ENCODE measurements at places on chromosomes 4 and X.

DNA sequence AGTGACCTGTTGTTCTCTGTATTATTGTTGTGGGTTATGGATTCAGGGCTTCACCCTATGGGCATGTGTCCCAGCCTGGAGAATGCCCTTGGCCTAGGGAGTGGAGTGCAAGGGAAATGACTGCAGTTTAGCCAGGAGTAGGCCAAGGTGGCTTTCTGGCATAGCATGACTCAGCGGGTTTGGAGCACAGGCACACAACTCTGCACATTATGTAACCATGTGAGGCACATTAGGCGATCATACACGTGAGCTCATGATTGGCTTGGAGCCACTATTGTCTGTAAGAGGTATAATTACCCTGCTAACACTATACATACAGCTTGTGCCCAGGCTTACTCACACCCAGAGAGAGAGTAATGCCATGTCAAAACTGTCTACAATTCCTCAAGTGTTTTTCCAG is 35.1 kb upstream of the TACR3 start:
- no peak for DNase-seq

DNA sequence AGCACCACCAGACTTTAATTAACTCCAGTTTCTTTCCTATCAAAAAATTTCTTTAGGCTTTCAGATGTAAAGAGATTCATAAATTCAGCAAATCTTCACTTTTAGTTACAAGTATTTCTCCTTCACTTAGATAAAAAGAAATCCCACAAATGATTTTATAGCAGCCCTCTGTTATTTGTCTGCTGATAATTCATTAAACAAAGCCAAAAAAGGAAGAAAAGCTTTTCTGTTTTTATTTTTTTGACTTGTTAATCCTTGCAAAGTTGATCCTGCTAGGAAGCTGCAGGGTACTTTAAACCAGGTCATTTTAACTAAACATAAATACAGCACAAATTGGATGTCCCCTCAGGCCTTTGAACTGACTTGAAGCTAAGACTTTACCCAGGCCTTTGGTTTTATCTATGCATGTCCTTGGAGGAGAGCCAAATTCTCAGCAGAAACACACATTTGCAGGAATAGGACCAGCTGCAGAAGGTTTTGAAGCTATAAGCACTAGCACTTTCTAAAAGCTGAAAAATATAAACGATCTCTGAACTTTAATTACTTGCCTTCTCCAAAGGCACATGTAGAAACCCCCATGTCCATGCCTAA is 57.5 kb downstream of the PCDH18 start:
- DNase-seq: no peak

DNA sequence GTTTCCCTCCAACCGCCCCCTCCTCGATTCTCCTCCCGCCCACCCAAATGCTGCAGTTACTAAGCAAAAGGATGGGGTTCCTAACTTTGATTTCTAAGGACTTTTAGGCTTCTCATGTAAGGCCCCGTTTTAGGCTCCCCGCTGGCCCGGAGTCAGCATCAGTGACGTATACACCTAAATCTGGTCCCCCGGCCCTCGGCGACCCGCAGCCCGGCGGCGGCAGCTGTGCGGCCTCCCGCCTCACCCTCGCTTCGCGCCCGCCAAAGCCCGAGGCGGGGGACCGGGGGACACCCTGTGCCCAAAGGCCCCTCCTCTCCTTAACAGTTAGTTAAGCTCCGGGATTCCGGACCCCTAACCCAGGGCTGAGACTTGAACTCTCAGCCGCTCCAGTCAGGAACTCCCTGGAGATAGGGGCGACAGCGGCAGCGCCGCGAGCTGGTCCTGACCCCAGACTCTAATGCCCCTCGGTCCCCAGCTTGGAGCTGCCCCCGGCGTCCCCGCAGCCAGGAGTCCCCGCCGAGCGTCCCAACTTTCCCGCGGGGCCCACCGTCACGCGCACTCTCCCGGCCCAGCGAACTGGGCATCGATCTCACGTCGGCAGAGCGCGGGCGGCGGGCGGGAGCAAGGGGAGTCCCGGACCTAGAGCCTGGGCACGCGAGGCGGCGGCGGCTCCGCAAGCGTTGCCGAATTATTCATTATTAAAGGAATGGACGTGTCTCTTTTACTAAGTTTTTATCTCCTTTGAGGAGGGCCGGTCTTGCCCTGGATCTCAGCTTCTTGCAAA is 1.5 kb upstream of the NR3C2 start:
- peak; percentile 27 for DNase-seq

DNA sequence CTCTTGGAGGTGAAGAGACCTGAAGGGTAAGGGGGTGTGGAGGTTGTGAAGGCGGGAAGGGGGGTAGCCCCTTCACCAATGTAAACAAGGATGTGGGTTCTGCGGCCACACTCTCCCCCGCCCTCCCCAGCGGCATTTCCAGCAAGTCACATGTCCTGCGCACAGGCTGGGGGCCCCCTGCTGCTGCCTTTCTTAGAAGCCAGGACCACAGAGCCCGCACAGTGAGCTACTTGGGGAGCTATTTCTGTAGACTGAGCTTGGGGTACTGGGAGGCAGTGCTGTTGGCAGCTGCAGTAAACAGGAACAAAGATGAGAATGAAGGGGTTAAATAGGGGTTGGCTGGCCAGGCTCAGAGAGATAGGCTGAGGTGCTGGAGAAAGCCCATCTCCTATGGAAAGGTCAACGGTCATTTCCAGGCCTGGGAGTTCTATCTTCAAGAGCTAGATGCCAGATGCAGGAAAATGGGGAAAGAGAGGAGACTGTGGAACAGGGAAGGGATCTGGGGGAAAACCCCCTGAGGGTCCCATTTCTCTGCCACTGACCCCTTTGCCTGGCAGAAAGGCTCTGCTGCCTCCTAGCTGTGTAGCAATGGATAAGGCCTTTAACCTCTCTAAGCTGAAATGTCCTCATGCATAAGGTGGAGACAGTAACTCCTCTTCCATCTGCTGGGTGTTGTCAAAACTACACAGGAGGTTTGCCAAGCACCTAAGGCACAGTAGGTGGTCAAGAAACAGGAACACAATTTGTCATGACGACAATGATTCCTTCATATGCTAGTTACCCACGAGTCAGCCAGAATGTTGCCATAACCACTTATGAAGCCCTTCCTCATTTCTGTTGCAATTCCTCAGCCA is 18.5 kb upstream of the PIM2 start:
- peak; percentile 79 for DNase-seq

GRCh38 chr4:56371426-56372220 is 15.7 kb downstream of the AASDH start:
- DNase-seq: no peak

GRCh38 chrX:2552621-2553201 is 51.9 kb upstream of the DHRSX start:
- no peak for DNase-seq
